ENCODE measurements at places on chromosomes 5 and 9.

GRCh38 chr5:68433923-68434879 is 218.6 kb downstream of the PIK3R1 start:
- peak; percentile 94 for DNase-seq

GRCh38 chr5:29054694-29055093 is 2016.3 kb upstream of the CDH9 start:
- DNase-seq: no peak

DNA sequence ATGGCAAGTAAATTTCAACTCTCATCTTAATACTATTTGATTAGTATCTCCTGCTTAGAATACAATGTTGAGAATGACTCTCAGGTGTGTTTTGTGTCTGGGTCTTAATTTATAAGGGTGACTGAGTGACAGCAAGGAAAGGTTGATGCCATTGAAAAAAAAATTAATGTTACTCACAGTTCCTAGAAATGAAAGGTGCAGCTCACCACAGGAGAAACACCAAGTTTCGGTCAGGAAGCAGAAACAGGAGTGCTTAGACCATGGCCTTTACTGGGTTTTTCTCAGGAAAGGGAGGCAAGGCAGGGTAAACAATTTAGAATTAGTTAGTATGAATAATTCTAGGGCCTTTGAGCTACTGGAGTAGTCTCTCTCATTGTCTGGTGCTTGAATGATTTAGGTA is 159.2 kb upstream of the C9orf72 start:
- no peak for DNase-seq

- DNase-seq: no peak
Observed at GRCh38 chr5:66717455-66718373, 121.5 kb downstream of the MAST4 start.

DNA sequence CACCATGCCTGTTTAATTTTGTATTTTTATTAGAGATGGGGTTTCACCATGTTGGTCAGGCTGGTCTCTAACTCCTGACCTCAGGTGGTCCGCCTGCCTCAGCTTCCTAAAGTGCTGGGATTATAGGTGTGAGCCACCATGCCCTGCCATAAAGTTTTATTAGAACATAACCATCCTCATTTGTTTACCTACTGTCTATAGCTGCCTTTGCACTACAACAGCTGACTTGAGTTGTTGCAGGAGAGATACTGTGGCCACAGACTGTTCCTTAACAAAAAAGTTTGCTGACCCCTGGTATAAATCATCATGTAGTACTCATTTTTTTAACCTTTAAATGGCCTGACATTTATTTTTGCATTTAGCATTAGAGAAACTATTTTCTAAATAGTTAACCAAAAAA is 31.7 kb downstream of the SNX30 start:
- no peak for DNase-seq

DNA sequence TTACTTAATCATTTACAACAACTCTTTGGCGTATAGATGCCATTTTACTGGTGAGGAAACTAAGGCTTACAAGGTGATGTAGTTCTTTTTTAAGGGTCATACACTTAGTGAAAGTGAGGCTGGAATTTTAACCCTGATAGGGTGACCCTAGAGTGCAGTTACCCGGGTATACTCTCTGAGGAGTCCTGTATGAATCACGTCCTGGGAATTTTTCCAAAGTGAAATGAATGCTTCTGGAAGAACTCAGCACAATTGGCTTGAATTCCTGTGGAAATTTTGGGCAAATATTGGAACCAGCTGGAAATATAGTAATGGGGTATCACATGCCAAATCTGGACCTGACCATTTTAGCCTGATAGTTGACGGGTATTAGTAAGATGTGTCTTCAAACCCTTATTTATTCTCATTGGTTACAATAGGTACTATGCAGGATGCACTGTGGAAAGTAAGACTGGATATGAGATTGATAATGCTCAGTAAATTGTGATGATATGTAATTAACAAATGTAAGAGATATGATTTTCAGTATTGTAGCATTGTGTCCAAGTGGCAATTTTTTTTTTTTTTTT is 14.8 kb downstream of the SUB1 start:
- DNase-seq: peak; percentile 52

- no peak for DNase-seq
Observed at GRCh38 chr9:137459601-137460362, 648 bp upstream of the NSMF start.

- DNase-seq: no peak
Observed at GRCh38 chr5:53357439-53357838, 123.0 kb upstream of the FST start.

DNA sequence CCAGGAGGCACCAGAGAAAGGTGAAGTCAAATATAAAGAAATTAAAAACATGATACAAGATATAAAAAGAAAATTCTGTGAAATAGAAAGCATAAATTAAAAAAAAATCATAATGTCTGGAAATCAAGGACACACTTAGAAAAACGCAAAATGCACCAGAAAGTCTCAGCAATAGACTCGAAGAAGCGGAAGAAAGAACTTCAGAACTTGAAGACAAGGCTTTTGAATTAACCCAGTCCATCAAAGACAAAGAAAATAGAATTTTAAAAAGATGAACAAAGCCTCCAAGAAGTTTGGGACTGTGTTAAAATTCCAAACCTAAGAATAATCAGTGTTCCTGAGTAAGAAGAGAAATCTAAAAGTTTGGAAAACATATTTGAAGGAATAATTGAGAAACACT is 168.3 kb downstream of the PRR16 start:
- DNase-seq: no peak

- DNase-seq: no peak
Observed at GRCh38 chr9:86918556-86918955, 28.8 kb downstream of the GAS1 start.

DNA sequence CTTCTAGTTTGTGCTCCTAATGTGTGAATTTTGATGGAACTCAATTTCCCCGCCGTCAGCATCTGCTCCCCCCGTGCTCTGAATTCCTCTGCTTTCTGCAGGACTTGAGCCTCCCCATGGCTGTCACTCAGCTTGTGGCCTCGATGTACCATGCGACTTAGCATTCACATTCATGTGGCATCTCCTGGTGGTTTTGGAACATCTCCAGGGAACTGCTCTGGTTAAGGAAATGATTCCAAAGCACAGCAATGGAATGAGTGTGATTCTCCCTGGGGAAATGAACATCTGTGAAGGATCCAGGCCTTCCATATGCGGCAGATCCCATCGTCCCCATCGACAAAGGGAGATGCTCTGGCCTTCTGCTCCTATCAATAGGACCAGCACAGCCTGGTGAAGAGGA is 119.0 kb downstream of the ENTREP1 start:
- no peak for DNase-seq

DNA sequence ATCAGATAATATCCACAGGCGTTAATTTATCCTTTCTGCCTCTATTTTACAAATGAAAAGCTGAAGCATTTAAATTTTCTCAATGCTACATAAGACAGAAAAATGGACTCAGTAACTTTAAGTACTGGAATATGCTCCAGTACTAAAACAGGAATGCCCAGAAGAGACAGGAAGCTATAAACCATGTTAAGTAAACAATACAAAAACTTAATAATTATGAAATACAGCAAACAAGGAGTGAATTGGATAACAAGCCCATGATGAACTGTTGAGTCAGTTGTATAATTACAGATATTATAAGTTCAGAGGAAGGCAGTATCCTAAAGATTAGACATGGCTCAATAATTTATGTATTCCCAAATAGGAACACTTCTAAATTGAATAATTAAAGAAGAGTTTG is 148.5 kb downstream of the CHSY3 start:
- DNase-seq: no peak

- DNase-seq: no peak
Observed at GRCh38 chr9:34464571-34464970, 6.0 kb downstream of the DNAI1 start.

DNA sequence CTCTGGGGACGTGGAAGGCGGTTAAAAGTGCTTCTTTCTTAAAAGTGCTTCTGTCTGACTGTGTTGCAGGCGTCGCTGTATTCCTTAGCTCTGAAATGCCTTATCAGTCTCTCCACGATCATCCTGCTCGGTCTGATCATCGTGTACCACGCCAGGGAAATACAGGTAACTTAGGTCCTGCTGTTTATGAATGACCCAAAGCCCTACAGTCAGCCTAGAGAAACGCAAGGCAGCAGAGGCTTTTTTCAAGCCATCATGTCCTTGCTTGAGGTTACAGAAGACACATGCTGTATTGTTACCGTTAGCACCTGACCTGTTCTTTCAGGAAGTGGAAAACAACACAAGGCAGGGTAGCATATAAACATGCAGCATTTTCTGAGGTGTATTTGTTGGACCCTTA is 2.0 kb downstream of the KCNN2 start:
- DNase-seq: no peak

- DNase-seq: no peak
Observed at GRCh38 chr5:38636626-38637025, 80.2 kb upstream of the LIFR start.

DNA sequence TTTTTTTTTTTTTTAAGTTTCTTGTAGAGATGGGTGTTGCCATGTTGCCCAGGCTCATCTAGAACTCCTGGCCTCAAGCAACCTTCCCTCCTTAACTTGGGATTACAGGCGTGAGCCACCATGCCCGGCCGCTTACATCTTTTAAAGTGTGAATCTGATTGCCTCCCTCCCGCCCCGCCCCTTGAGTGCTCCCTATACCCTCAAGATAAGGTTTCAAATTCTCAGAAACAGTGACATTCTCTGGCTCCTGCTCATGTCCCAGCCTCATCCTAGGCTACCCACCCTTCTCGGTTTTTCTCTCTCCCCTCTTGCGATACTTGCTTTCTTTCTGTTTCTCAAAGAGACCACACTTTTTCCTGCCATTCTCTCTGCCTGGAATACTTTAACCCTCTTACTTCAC is 12.4 kb downstream of the MORN5 start:
- DNase-seq: no peak

DNA sequence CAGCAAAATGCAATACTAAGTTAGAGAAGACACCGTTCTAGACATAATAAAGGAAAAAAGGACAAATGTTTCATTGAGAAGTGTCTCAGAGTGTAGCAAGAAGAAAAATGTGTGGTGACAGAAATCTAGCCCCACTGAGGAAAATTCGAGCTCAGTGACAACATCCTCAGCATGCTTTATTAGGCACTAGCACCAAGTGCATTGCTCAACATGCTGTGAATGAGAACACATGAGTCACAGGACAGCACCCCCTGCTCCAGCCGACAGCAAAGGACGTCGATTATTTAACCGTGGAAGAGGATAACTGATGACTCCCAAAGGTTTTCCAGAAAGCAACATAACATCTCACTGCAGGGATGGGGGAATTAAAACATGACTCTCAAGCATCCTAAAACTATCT is 182.7 kb downstream of the GNAQ start:
- DNase-seq: peak; percentile 62

GRCh38 chr5:113031557-113031956 is 55.0 kb downstream of the DCP2 start:
- no peak for DNase-seq

DNA sequence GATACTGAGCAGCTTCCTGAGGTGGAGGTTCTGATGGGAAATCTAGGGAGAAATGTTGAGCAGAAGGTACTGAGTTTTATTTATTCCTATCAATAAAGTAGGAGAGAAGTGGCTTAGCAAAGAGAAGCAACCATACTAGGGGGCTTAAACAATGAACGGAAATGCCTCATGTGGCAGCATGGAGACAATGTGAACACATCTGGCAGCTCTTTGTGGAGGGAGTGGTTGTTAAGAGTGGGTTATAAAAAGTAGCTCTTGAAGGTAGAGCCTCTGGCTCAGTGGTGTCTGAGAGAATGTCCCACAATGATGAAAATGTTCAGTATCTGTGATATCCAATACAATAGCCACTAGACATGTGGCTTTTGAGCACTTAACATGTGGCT is 52.7 kb upstream of the EQTN start:
- DNase-seq: no peak

- DNase-seq: no peak
Observed at GRCh38 chr9:82325907-82326306, 337.3 kb downstream of the SPATA31D1 start.

DNA sequence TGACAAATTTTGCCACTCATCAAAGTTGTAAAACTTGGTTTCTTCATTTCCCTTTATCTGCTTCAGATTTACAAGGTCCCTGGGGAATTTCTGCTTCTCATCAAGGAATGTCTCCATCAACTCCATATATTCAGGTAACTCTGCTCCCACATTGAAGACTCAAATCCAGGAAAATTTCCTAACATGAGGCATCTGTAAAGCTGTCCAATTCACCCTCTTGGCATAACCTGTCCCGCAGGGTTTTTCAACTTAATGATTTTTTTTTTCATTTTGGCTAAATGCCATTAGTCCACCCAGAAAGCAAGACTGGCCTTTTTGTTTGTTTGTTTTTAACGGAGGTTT is 50.2 kb upstream of the SLC30A5 start:
- no peak for DNase-seq

- DNase-seq: peak; percentile 85
Observed at GRCh38 chr9:133558191-133559126, 24.0 kb downstream of the ADAMTSL2 start.

DNA sequence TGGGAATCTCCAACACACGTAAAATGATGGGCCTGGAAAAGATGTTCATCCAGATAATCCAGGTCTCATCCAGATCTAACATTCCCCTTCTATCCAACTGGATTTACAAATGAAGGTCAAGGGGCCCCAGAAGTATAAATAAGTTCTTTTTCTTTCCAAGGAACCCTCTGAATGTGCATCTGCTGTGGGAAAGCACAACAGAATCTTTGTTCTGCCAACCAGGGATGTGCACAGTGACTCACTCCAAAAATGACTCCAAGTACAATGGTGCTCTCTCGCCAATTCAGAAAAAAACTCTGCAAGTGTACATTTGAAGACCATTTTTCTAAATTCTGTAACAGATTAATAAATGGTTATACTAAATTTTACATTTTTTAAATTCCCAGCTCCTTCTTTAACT is 12.4 kb downstream of the RAPGEF6 start:
- peak; percentile 63 for DNase-seq

GRCh38 chr5:116340799-116341198 is 233.8 kb downstream of the SEMA6A start:
- DNase-seq: no peak

DNA sequence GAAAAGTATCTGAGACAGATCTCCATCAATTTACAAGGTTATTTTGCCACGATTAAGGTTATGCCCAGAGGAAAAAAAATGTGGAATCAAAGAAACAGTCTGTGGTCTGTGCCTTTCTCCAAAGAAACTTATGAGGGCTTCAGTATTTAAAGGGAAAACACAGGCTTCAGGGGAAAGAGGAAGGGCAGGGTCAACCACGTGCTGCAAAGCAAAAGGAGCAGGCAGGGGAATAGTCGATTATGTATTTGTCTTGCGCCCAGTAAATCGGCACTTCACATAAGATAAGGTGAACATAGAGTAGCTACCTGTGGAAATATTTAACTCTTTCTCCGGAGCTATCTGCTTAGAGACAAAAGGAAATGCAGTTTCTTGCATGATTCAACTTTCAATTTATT is 343.7 kb downstream of the RAB3C start:
- no peak for DNase-seq

GRCh38 chr5:582936-583635 is 29.1 kb upstream of the CEP72 start:
- no peak for DNase-seq

- no peak for DNase-seq
Observed at GRCh38 chr9:3873818-3874217, 348.0 kb upstream of the RFX3 start.

- DNase-seq: no peak
Observed at GRCh38 chr9:112869041-112869529, 21.6 kb downstream of the SLC46A2 start.

All from MG63 (cell line).